ENCODE measurements at places on chromosomes 5 and 9. TPM values are rescaled to one million over a fixed set of nuclear protein-coding genes. Genes with fewer than 3 reads are reported as not detected.

The SH2D3C gene
- total RNA-seq, result 59.5 TPM

GRCh38 chr5:108093186-108093585 lies 288.7 kb downstream of the FBXL17 start:
- H3K27ac ChIP-seq, result no peak overlapping the region
- no peaks in the 10 kb centered on the region for H3K27me3 ChIP-seq
- no peak for DNase-seq
- H3K4me1 ChIP-seq, result no peaks in the 10 kb centered on the region
- H3K4me3 ChIP-seq, result no peak overlapping the region

DNA sequence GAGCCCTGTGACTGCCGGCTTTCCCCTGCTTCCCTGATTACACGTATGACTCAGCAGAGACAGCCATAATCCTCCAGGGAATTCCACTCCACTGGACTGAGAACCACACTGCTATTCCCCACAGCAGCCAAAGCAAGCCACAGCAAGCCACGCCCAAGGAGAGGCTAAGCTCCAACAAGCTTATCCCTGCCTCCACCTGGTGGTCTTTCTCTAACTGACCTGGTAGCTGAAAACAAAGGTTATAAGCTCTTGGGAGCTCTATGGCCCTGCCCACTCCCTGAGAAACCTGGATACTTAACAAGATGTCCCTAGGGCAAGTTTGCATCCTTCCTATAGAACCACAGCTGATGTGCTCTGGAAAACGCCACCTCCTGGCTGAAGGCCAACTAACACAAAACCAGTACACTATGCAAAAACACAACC lies 613.7 kb upstream of the CDH18 start:
- H3K36me3 ChIP-seq, result peaks cover 2% of the 10 kb centered on the region
- H3K27me3 ChIP-seq, result no peaks in the 10 kb centered on the region
- no peak for DNase-seq
- H3K27ac ChIP-seq, result no peak overlapping the region
- H3K4me3 ChIP-seq, result no peak overlapping the region
- H3K4me1 ChIP-seq, result no peaks in the 10 kb centered on the region

The PCDHGA7 gene
- not detected for total RNA-seq

DNA sequence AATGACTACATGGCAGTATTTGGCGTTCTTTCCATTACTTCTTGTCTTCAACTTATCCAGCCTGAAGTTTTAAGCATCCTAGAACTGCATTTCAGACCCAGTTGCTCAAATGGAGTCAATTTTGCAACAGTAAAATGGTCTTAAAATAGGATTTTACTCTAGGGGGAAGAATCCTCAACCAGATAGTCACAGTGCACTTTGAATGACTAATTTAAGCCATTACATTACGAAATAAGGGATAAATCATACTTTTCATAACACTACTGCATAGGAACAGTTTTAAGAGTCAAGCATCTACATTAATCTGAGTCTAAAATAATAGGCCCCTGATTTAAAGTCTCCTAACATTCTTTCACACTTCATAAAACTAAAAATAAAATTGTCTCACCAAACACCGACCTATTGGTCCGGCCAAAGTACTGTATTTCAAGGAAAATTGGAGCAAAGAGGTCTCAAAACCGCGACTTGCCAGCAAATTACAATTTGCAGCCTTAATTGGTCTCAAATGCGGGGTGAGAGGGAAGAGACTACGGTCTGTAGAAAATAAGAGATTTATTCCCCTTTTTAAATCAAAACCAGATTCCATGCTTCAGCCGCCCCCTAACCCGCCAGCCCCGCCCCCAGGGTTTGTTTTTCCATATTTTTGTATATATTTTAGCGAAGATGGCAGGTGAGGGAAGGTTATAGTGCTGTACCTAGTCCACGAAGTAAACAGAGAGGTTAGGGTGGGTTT lies 1.2 kb upstream of the SMARCA2 start:
- peaks cover 12% of the 10 kb centered on the region for H3K27me3 ChIP-seq
- DNase-seq, result no peak
- H3K4me3 ChIP-seq, result peak overlapping the region; percentile 100
- H3K27ac ChIP-seq, result no peak overlapping the region

The TAF11L10 gene
- not detected for total RNA-seq

DNA sequence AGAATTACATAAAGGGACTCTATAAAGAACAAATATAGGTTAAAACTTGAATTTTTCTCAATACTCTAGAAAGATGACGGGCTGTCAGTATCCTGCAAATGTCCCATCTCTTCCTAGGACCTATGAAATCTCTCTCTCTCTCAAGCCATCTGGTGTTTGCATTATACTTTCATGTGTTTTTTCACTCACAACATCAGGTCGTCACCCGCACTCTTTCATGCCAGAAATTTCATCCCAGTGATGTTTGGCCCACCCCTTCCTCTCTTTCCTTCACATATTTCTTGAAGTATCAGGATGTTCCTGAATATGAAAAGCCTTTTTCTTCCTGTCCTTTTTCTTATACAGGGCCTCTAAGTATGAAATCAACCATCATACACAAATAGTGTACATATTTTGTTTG lies 63.3 kb upstream of the GAS1 start:
- H3K4me3 ChIP-seq, result no peak overlapping the region
- no peak overlapping the region for H3K27ac ChIP-seq
- H3K36me3 ChIP-seq, result no peaks in the 10 kb centered on the region
- H3K4me1 ChIP-seq, result no peaks in the 10 kb centered on the region

DNA sequence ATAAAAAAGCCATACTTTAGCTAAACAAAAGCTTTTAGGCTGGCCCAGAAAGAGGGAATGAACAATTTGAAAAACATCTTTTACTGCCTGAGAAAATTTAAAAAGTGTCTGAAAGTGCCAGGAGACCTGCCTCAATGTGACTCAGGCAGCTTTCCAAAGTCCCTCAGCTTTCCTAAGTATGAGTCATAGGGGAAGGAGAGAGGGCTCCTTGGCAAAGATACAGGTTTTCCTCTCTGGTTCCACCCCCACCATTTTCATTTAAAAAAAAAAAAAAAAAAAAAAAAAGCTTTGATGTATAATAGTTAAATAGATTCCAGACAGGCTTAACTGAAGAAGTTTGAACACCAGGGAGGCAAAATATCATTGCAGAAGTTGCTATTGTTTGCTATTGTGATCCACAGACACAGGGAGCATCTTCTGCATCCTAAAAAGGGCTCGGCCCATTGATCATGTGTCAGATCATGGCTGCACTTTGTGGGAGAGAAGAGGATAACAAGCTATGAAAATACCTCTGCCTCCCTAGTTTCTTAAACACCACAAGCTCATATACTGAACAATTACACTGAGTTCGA lies 71.5 kb downstream of the MRPS27 start:
- peaks cover 19% of the 10 kb centered on the region for H3K4me1 ChIP-seq
- DNase-seq, result no peak
- no peak overlapping the region for H3K27ac ChIP-seq
- H3K4me3 ChIP-seq, result no peak overlapping the region
- no peaks in the 10 kb centered on the region for H3K27me3 ChIP-seq

GRCh38 chr9:136115641-136116359 lies 2.9 kb downstream of the TMEM250 start:
- H3K4me3 ChIP-seq, result peak overlapping the region; percentile 41
- H3K27ac ChIP-seq, result no peak overlapping the region
- H3K4me1 ChIP-seq, result peaks cover 48% of the 10 kb centered on the region
- DNase-seq, result no peak
- no peaks in the 10 kb centered on the region for H3K27me3 ChIP-seq
- peaks cover 7% of the 10 kb centered on the region for H3K36me3 ChIP-seq

- no peak overlapping the region for H3K27ac ChIP-seq
- H3K4me3 ChIP-seq, result no peak overlapping the region
- no peaks in the 10 kb centered on the region for H3K36me3 ChIP-seq
- H3K27me3 ChIP-seq, result no peaks in the 10 kb centered on the region
Measured at GRCh38 chr9:83405759-83406158, 132.4 kb downstream of the FRMD3 start.

- H3K27me3 ChIP-seq, result no peaks in the 10 kb centered on the region
- H3K27ac ChIP-seq, result peak overlapping the region; percentile 97
- peak; percentile 43 for DNase-seq
- peaks cover 4% of the 10 kb centered on the region for H3K36me3 ChIP-seq
- H3K4me1 ChIP-seq, result peaks cover 57% of the 10 kb centered on the region
Measured at GRCh38 chr9:71909887-71910649, 925 bp downstream of the ABHD17B start.

All from activated T-cell treated with anti-CD3 and anti-CD28 coated beads, Interleukin-2, amount 50 U/mL, for 72 hours (primary cell).